ENCODE measurements at places on chromosomes 1 and 21. TPM values are rescaled to one million over a fixed set of nuclear protein-coding genes. Genes with fewer than 3 reads are reported as not detected.

DNA sequence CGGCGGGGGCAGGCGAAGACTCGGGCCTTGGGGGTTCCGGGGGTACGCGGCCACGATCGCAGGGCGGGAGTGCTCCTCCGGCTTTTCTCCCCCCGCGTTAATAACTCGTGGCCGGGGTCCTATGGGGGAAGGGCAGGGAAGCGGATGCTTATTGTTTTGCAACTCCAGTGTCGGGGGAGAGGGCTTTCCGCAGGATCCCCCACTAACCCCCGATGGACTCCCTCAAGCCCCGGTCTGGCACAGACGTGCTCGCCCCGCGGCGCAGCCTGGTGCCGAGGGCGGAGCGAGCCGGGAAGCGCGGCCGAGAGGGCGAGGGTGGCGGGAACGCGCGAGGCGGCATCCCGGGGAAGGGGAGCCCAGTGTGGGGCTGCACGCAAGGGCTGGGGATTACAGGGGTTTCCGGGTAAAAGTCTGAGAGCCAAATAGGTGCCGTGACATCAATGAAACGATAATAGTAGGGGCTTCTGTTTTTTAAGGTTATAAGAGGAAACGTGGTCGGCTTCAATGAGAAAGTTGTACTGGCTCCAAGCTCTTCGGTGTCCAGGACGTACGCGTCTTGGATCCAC, 772 bp downstream of the UCK2 start:
- peak; percentile 83 for DNase-seq

DNA sequence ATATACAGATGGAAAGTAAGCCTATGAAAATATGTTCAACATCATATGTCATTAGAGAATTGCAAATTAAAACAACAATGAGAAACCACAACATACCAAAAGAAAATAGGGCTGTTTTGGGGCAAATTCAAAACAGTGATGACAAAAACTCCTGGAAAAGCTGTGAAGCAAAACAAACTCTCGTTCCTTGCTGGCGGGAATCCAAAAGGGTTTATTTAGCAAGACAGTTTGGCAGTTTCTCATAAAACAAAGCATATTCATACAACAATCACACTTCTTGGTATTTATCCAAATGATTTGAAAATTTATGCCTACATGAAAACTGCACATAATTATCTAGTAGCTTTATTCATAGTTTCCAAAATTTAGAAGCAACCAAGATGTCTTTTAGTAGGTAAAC, 44.4 kb downstream of the COL11A1 start:
- no peak for DNase-seq

DNA sequence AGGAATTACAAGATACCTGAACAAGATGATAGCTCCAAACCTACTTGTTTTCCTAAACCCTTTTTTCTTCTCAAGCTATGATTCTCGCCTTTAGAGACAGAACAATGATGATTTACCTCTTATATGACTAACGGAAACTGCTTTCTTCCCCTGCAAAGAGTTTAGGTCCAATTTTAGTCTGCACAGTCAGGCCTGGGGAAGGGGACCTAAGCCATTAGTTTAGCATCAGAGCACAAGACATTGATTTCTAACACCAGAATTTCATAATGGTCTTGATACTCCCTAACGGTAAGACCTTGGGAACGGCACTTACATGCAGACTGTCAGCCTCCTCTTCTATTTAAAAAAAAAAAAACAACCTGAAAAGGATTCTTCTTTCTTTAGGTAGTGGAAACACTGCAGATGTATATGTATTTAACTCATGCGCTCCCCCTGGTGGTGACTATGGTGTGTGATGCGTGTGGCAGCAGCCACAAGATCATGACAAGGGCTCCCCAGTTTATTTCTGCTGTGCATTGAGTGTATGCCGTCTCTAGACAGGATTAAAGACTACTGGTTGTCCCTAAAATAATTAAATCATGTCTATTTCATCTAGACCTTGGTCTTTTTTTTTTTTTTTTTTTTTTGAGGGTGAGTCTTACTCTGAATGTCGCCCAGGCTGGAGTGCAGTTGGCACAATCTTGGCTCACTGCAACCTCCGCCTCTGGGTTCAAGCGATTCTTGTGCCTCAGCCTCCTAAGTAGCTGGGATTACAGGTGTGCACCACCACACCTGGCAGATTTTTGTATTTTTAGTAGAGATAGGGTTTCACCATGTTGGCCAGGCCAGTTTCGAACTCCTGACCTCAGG, 37.3 kb upstream of the TMEM222 start:
- DNase-seq: peak; percentile 84

GRCh38 chr21:45778686-45779085, 135.2 kb downstream of the PCBP3 start:
- no peak for DNase-seq

DNA sequence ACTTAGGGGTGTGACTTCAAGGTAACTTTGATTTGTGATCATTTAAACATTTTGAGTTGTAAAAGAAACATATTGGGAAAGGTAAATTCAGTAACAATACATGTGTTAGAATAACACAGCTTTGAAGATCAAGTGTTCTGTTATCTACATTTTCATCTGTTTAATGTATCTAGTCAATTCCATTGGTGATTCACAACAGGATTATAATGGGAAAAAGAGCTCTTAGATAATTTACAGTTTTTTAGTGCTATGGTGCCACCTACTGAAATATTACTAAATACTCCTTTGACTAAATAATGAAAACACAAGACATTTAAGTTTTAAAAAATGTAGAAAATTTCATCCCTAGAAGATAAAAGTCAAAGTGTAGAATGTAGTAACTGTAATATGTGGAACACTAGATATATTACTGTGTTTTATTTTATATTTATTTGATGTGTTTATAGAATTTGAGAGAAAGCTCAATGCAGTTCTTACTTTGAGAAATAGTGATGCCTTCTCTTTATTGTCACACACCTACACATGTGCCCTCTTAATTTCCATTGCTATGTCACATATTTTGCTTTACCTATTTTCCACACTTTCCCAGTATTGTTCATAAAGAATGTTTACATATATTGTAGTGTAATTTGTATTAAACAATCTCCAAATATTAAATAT, 47.4 kb downstream of the PTPRC start:
- no peak for DNase-seq

DNA sequence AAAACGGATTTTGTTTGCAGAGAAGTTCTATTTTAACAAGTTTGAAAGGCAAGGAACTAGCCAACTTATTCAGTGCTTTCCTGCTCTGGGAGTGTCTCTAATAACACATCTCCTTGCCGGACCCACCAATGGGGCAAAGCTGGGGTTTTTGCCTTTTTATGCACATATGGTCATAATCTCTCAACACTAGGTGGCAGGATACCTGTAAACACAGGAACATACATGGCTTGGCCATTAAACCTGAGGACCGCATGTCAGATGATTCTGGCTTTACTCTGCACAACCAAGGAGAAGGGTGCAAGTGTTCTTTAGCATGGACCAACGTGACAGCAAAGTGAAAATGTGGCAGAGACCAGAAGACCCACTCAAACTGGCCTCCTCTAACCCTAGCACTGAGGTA, 4.9 kb downstream of the TMEM9 start:
- DNase-seq: peak; percentile 69

GRCh38 chr1:223652436-223652941, 13.0 kb downstream of the CAPN8 start:
- peak; percentile 15 for DNase-seq

GRCh38 chr1:31815752-31816500, at the start of gene SPOCD1:
TSS of gene SPOCD1 (minus strand) at chr1:31816022. CDS start at chr1:31815333, 689 bp downstream.
- DNase-seq: peak; percentile 64

CD53 gene
- not detected for polyA plus RNA-seq

PLD5 gene
- polyA plus RNA-seq: 0.11 TPM

RSPH1 gene
- 1.1 TPM for polyA plus RNA-seq

Measured in SK-N-SH (cell line).